Endothelial cell (in vitro differentiated cells): ENCODE measurements at places on chromosomes 3 and 15.

DNA sequence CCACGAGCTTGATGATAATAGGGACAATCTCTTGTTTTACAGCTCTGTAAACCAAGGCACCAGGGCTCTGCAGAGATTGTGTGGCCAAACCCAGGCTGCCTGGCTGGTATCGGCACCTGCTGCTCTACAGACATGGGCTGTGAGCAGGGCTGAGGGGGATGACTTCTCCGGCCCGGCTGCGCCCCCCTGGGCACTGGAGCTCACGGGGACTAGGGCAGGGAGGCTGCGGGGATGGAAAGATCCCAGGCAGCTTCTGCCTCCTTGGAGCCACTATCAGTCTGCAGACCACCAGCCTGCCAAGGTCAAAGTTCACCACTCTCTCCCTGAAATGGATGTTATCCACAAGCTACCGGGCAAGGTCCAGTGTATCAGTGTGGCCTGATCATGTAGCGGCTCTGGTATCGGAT lies 22.0 kb upstream of the PIGZ start:
- DNase-seq, result no peak

DNA sequence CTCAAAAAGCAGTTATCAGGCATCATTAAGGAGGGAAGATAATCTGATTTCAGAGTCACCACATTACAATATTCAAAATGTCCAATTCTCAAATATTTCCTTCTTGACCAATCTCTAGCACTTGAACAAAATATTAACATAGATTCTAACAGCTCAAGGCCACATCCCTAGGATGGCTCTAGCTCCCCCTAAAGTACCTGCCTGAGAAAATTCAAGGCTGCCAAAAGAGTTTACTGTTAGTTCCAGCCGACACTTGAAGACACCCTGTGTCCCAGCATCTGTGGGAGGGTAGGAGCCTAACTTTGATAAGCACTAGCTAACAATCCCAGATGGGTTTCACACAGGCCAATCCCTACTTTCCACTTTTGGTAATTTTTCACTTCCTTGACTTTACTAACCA lies 10.4 kb downstream of the NSMCE3 start:
- no peak for DNase-seq

- no peak for DNase-seq
Measured at GRCh38 chr3:183038757-183039156, 58.4 kb upstream of the DCUN1D1 start.

DNA sequence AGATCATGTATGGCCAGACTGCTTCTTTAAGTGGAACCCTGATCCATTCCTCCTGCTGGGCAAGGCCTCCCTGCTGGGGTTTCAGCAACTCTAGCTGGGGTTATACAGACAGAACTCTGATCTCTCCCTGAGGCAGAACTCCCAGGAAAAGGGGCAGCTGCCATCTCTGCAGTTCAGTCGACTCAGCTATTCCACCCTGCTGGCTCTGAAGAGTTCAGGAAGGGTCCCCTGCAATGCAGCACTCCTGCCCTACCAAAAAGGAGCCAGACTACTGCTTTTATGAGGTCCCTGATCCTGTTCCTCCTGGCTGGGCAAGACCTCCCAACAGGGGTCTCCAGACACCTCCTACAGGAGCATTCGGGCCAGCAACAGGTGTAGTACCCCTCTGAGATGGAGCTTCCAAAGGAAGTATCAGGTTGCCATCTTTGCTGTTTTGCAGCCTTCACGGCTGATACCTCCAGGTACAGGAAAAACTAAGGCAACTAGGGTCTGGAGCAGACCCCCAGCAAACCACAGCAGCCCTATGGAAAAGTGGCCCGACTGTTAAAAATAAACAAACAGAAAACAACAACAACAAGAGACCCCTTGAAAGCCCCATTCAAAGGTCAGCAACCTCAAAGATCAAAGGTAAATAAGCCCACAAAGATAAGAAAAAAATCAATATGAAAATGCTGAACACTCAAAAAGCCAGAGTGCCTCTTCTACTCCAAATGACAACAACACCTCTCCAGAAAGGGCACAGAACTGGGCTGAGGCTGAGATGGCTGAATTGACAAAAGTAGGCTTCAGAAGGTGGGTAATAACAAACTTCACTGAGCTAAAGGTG lies 14.2 kb upstream of the CP start:
- DNase-seq, result no peak

GRCh38 chr3:102484-102883 lies 94.1 kb upstream of the CHL1 start:
- DNase-seq, result no peak

DNA sequence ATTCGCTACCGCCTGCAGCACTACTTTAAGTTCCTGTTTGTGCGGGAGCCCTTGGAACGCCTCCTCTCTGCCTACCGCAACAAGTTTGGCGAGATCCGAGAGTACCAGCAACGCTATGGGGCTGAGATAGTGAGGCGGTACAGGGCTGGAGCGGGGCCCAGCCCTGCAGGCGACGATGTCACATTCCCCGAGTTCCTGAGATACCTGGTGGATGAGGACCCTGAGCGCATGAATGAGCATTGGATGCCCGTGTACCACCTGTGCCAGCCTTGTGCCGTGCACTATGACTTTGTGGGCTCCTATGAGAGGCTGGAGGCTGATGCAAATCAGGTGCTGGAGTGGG lies 995 bp downstream of the CHST14 start:
- DNase-seq, result no peak

DNA sequence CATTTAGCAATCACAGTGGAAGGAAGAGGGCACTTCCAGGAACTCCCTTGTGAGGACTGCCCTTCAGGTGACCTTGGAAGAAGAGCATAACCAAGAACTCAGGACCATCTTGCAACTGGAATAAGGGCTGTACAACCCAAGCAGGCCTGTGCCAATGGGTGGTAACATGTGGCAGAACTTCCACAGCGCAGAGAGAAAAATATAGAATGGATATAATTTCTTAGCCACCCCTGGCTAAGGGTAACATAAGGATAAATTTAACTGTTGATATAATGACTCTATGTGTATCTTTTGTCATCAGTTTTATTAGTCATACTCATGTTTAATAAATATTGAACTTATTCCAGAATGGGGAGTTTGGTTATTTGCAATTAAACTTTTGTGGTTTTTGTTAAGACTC lies 13.4 kb upstream of the MFSD1 start:
- no peak for DNase-seq

- no peak for DNase-seq
Measured at GRCh38 chr3:156614642-156615511, 59.5 kb upstream of the TIPARP start.
